ENCODE measurements at places on chromosomes 7 and 10. TPM values are rescaled to one million over a fixed set of nuclear protein-coding genes. Genes with fewer than 3 reads are reported as not detected.
A peak's percentile ranks its signal among the peaks of the same experiment; 100 is the strongest.

DNA sequence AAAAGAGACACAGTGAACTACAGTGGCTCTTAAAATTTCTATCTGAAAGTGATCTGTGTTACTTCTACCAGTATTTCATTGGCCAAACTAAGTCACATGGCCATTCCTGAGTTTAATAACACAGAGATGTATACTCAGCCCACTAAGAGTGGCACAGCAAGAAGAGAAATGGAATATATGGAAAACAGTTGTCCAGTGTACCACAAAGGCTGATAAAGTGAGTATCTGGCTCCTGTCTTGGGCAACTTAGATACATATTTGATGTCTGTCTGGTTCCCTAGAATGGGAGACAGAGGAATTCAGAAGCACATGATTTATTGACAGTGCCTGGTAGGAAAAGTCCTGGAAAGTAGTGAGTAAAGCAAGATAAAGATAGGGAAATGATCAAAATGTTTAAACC lies 10.1 kb upstream of the PON1 start:
- no peaks in the 10 kb centered on the region for H3K27me3 ChIP-seq
- no peak overlapping the region for H3K27ac ChIP-seq
- H3K4me1 ChIP-seq: no peaks in the 10 kb centered on the region
- no peak for DNase-seq
- no peaks in the 10 kb centered on the region for H3K36me3 ChIP-seq
- no peak overlapping the region for H3K4me3 ChIP-seq

DNA sequence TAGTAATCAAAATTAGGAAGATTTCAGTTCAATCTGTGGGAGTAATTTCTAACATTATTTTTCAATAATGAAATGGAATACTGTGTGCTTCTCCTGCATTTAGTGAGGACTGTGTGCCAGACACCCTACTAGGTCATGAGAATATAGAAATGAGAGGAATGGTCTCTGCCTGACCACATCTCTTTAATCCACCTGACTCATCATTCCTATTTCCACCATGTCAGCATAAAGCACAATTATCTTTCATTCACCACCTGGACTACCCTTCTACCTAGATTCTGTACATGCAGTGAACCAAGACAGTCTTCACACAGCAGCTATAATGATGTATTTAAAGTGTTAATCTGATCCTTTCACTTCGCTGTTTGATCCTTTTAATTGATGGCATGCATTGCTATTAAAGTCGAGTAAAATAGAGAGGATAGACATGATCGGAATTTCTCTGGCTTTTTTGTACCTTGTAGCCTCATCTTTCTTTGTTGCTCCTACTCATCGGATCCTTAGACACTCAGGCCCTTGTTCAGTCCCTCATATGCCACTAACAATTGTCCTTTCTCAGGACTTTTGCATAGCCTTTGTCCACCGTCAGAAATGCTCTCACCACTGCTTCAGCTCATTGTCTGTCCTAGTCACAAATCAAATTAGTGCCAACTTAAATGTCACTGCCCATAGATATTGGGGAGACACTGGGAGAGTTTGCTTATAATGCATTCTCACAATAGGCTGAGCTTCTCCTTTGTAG lies 1037.1 kb downstream of the REEP3 start:
- no peaks in the 10 kb centered on the region for H3K4me1 ChIP-seq
- H3K36me3 ChIP-seq: no peaks in the 10 kb centered on the region
- H3K4me3 ChIP-seq: no peak overlapping the region
- no peak overlapping the region for H3K27ac ChIP-seq

DNA sequence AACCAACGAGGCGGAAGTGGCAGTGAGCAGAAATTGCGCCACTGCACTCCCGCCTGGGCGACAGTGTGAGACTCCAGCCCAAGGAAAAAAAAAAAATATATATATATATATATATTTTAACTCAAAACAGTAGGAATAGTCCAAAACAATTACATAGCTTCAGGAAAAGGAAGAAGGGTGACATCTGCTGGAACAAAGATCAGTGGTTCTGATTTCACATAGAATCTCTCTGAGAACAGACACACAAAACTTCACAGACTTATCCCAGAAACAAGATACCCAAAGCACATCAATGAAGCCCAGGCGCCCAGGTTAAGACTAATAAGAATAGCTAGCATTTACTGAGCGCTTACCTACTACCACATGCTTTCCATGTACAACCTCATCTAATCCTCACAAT lies 45.0 kb downstream of the DNMBP start:
- H3K27me3 ChIP-seq: no peaks in the 10 kb centered on the region
- no peak for DNase-seq
- peaks cover 4% of the 10 kb centered on the region for H3K4me1 ChIP-seq
- H3K36me3 ChIP-seq: peaks cover 8% of the 10 kb centered on the region

GATA3 gene
- total RNA-seq: 2.7 TPM

DNA sequence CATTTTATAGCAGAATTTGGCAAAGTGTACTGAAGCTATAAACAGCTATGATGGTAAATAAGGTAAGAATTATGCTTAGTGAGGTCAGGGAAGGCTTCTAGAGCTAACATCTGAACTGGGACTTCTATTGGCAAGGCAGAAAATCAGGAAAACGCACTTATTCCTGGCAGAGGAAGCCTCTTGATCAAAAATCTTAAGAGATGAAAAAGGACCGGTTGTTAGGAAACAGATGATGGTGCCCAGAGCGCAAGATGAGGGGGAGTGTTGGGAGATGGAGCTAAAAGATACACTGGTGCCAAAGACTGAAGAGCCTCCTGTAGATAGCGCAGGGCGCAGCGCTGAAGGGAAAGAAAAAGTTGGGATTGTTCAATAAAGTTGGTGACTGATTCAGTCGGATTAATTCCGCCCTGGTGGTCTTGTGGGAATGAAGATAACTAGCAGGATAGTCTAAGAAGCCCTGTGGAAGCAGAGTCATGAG lies 550 bp upstream of the CALU start:
- peak overlapping the region; percentile 81 for H3K27ac ChIP-seq
- peaks cover 8% of the 10 kb centered on the region for H3K27me3 ChIP-seq
- H3K4me3 ChIP-seq: peak overlapping the region; percentile 91

DNA sequence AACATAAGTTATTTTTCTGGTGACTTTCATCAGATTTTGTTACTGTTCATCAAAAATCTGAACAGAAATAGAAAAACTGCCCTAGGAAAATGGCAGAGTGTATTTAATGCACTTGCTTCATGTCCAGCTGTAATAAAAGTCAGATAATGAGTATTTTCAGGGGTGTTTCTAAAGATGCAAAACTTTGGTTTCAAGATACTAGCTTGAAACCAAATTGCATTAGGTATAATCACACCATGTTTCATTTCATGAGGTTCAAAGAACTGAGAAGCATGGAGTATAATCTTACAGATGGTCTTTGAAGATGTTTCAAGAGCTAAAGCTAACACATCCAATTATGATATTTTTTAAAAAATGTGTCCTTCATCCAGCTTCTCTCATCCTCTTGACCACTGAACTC lies 128.9 kb downstream of the NRCAM start:
- H3K4me3 ChIP-seq: no peak overlapping the region
- H3K36me3 ChIP-seq: no peaks in the 10 kb centered on the region
- H3K4me1 ChIP-seq: peaks cover 28% of the 10 kb centered on the region
- no peaks in the 10 kb centered on the region for H3K27me3 ChIP-seq
- no peak for DNase-seq

DNA sequence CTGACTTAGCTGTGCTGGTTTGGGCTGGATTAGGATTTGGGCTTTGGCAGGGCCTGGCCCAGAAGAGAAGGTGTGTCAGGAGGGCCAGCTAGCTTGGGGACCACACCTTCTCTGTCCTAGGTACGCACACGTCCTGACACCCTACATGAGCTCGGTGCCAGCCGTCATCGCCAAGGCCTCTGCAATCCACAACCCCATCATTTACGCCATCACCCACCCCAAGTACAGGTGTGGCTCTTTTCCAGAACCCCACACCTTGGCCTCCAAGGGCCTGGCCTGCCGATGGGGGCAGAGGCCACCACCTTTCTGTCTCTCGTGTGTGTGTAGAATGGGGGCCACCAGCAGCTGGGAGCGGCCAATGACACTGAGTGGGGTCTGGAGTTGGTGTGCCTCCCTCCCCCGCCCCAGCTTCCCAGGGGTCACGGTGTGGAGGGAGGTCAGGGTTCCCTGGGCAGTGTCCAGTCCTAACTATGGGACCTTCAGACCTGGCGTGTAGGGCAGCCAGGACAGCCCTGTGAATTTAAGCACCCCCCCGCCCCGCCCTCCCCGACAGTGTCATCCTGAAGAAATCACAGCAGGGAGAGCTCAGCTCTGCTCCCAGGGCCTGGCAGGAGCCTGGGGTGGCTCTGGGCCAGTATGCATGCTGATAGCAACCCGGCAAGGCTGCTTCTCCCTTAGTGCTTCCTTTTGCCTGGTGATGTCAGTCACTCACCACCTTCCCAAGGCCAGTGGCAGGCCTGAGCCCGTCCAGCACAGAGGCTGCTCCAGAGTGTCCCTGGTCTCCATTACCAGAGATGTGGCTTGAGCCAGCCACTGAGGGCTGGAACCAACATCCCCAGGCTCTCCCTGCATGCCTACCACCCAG lies 6.9 kb upstream of the LDB3 start:
- H3K4me1 ChIP-seq: peaks cover 14% of the 10 kb centered on the region
- H3K27ac ChIP-seq: no peak overlapping the region
- H3K27me3 ChIP-seq: peaks cover 6% of the 10 kb centered on the region
- DNase-seq: no peak

- peaks cover 7% of the 10 kb centered on the region for H3K4me1 ChIP-seq
- peaks cover 14% of the 10 kb centered on the region for H3K27me3 ChIP-seq
- H3K4me3 ChIP-seq: no peak overlapping the region
- no peaks in the 10 kb centered on the region for H3K36me3 ChIP-seq
- DNase-seq: no peak
- no peak overlapping the region for H3K27ac ChIP-seq
Measured at GRCh38 chr7:142384493-142384922, 126.7 kb upstream of the PRSS58 start.

SPDYE8 gene
- 0.22 TPM for total RNA-seq

DNA sequence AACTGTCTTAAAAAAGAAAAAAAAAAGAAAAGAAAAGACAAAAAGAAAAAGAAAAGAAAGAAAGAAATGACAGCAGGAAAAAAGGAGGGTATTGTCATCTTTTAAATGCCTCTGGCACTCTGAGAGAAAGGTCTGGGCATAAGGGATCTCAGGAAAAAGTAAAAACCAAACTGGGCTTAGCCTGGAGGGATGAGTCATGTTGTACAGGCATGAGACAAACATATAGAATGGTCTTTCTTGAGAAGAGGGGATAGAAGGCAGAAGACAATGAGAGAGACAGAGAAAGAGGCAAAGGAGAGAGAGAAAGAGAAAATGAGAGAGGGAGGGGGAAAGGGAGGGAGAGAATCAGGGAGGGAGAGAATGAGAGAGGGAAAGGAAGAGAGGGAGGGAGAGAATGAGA lies 32.3 kb upstream of the KCNMA1 start:
- DNase-seq: no peak
- H3K4me3 ChIP-seq: no peak overlapping the region
- peaks cover 31% of the 10 kb centered on the region for H3K27me3 ChIP-seq
- H3K36me3 ChIP-seq: no peaks in the 10 kb centered on the region
